ENCODE measurements at places on chromosomes 3 and 15.

- no peak for DNase-seq
These were observed 29.9 kb upstream of the ALDH1A2 start for GRCh38 chr15:58095415-58095814.

- DNase-seq = no peak
These were observed 104.8 kb downstream of the ETFA start for GRCh38 chr15:76206325-76206976.

GRCh38 chr3:182914341-182914740 is 66.0 kb downstream of the DCUN1D1 start:
- no peak for DNase-seq

GRCh38 chr15:71758711-71759110 is 51.6 kb upstream of the NR2E3 start:
- DNase-seq = no peak

GRCh38 chr3:46609212-46609721 is 3.1 kb upstream of the FAM240A start:
- DNase-seq = no peak

DNA sequence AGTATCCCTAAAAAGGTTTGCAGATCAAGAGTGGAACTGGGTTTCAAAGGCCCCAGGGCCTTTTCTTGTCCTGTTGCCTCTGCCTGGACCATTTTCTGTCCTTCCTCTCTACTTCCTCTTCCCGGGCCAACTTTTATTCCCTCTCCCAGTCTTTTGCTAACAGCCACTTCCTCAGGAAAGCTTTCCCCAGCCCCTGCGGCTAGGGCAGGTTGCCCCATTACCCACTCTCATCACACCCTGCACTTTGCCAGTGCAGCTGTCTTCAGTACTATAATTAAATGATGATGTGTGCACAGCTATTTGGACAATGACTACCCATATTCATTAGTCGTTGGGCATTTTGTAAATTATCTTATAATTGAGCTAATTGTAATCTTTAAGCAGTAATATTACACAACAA is 150.5 kb upstream of the THBS1 start:
- DNase-seq = no peak

DNA sequence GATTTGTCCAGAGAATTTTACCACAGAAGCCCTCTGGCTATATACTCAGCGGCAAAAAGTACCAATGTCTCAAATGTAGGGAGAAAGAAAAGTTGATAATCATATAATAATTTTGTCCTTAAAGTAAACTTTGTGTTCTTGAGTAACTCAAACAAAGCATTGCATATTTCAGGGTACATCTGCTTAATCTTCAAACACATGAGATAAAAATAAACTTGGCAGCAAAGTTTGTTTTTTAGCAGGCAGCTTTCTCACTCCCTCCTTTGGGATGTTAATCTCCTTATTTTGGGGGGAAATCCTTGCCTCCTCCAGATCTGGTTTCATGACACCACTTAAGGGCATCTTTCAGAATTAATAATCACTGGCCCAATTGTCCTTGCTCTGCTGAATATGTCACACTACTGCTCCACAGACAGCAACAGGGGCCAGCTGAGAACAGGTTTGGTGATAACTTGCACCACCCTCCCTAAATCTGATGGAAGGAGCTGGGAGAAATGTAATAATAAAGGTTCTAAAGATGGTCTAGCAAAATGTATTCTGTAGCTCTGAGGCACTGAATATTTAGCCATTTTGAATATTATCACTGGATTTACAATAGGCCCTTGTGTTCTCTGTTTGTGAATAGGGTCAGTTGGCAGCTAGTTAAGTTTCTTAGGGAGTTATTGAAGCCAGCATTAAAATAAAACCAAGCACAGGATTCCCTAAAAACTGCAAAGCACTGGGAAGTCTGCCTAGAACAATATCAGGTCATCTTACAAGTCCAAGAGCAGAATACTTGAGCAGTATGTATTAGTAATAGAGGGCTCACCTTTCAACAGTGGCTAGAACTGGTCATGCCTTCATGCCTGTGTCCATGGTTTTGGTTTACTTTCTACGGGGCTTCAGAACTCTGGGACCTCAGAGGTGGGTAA is 79.2 kb downstream of the EFL1 start:
- DNase-seq = no peak

GRCh38 chr15:48318131-48318530 is 13.1 kb upstream of the DUT start:
- peak; percentile 61 for DNase-seq

GRCh38 chr15:74179983-74180880 is 6.7 kb downstream of the ISLR start:
- DNase-seq = no peak

DNA sequence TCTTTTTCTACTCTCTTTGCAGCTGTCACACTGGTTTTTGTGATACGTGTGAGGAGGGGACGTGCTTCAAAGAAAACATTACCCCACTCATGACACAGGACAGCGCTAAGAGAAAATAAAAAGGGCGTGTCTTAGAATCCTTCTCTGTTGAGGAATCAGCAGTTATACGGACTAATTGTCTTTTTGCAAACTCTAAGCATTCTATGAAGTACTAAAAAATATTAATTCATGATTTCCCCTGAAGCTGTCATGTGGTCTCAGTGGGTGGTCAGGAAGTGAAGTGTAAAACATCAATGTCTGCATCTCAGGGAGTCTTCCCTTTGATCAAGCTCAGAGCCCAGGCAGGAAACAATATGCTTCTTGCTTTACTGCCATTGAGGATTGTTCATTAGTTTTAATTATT is 117.5 kb upstream of the CRBN start:
- no peak for DNase-seq

DNA sequence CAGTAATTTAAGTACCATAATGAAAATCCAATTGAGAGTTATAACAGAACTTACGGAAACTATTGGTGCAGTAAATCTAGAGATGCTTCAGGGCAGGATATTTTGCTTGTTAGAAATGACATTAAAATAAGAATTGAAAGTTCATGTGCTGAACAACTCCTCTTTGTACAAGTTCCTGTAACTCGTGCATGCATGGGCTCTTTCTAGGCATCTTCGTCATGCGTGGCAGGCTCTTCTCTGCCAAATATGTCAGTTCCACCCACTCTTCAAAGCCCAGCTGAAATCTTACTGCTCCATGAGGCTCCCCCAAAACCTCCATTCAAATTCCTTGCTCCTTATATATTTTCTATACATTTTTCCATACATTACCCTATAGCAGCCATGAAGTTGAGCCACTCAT is 48.7 kb downstream of the FBN1 start:
- no peak for DNase-seq

DNA sequence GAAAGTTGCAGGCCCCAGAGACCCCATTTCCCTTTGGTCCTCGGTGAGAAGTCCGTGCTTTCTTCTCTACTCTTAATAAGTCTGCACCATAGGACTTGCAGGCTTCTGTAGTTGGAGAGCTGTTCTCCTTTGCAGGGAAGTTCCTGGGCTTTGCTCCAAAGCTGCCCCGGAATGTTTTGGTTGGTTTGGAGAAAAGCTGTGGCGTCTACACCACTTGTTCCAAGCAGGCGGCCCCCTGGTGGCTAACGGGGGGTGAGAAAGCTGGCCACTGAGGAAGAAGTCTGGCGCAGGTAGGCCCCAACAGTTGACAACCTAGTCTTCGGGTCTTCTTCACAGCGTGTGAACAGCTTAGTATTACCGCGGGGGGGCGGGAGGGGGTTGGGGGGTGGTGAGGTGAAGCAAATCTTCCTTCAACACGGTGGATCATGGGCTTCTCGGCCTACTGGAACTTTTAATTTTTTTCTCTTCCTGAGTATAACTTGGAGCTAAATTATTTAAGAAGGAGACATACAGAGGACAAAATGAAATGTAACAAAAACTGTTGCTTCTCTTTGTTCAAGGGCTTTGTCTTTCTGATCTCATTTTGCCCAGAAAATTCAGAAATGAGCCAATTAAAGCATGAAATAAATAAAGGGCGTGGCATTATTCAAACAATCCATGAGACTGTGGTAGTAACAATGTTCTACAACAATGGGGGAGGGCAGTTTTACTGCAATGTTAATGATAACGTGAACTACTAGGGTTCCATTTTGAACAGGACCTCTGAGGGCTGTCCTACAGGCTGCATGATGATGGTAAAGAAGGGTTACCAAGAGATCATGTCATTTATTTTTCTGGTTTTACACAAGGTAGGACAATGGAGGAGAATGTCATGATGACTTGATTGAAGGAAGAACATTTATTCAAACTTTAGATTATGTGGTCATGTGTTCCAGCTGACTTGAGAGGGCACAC is 2.2 kb upstream of the THRB start:
- peak; percentile 35 for DNase-seq

GRCh38 chr15:85417276-85417675 is 36.9 kb downstream of the AKAP13 start:
- DNase-seq = no peak

- DNase-seq = no peak
These were observed 402.6 kb downstream of the NLGN1 start for GRCh38 chr3:173800154-173800553.

DNA sequence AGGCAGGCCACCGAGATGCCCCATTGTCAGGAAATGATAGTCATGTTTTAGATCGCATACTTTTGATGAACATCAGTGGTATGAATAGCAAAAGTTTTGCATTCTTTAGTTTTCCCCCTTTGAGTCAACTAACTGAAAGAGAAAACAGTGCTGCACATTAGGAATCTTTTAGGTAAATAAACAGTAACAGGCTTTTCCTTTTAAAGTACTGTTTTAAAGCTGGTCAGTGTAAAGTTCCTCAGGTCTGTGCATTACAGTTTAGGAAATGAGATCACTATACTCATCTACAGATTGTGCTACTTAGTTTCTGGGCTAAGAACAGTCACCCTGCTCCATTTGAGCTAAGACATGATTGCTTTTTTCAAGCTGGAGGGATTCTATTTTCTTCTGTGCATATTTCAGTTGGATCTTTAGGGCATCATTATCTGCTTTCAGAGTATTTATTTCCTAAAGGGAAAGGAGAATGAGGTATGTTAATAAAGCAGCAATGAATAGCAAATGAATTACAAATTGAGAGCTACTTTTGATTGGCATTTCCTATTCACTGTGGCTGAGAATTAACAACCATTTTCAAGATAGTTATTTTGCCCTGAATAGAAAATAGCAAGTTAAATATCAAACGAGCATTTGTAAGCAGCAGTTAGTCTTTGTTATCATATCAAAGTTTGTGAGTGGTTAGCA is 36.5 kb downstream of the FAM98B start:
- no peak for DNase-seq

GRCh38 chr3:141337991-141338390 is 30.3 kb upstream of the ZBTB38 start:
- no peak for DNase-seq
